ENCODE measurements at places on chromosomes 11 and 22. TPM values are rescaled to one million over a fixed set of nuclear protein-coding genes. Genes with fewer than 3 reads are reported as not detected.
A peak's percentile ranks its signal among the peaks of the same experiment; 100 is the strongest.

- no peak for DNase-seq
Observed at GRCh38 chr11:120007144-120007543, 130.8 kb downstream of the TRIM29 start.

DNA sequence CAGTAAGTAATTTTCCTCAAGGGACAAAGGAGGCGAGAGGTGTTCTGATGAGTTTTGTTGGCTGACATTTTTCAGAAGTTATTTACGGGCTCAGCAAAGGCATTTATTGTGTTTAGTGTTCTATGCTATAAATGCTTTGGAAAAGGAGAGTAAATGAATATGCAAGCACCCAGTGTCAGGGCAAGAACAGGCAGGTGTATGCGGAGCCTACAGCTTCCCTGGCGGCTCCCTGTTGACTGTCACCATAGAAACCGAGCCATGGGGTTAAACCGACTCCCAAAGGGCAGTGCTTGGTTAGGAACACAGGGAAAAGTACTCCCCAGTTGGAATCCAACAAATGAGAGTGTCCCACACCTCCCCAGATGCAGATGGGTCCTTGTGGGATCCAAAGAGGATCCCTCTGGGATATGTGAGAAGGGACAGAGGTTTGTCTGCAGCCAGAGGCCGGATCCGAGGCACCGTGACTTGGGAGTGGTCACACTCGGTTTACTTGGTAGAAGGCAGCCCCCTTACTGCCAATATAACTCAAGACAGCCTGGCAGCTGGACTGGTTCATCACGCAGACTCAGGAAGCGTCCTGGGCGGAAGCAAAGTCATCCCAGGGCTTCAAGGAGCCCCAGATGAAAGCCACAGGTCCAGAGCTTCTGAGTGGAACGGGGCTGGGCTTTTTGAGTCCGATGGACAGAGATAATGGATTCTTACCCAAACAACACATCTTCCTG is 329.7 kb downstream of the CTTN start:
- no peak for DNase-seq

- no peak for DNase-seq
Observed at GRCh38 chr11:66464916-66465315, 1.8 kb upstream of the PELI3 start.

DNA sequence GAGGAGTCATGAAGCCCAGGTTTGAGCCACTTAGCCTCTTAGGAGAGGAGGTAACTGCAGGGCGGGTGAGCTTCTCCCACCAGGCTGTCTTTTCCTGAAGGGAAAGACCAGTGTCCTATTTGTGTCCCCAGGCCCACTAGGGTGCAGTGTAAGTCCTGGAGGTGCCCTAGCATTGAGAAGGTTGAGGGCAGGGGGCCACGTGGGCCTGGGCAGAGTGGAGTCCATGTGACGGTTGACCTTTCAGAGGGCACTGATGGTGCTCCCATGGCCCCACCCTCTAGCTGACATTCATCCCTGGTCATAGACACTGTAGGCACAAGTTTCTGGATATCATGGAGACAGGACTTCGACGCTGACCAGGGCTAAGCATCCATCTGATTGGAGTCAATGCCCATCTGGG is 44.1 kb upstream of the TP53I11 start:
- no peak for DNase-seq

DNA sequence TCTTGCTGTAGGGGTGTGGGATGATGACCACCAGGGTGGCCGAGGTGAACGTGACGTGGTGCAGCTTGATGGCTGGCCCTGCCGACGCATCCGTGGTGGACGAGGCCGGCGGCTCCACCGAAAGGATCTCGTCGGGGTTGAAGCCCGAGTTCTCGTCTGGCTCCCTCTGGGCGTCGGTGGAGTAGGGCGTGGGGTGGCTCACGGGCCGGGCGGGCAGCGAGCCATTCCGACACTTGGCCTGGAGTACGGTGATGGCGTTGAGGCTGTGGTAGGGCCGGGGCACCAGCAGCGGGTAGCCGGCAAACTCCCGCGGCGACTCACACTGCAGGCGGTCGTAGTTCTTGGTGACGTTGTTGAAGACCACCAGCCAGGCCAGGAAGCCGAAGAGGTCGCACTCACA is 52.7 kb downstream of the ELFN2 start:
- DNase-seq, result no peak

- DNase-seq, result no peak
Observed at GRCh38 chr22:46794067-46794466, 31.6 kb downstream of the TBC1D22A start.

GRCh38 chr11:110762590-110762989 is 50.4 kb upstream of the ARHGAP20 start:
- peak; percentile 30 for DNase-seq

GRCh38 chr11:17244046-17244445 is 32.5 kb upstream of the NUCB2 start:
- DNase-seq, result no peak

DNA sequence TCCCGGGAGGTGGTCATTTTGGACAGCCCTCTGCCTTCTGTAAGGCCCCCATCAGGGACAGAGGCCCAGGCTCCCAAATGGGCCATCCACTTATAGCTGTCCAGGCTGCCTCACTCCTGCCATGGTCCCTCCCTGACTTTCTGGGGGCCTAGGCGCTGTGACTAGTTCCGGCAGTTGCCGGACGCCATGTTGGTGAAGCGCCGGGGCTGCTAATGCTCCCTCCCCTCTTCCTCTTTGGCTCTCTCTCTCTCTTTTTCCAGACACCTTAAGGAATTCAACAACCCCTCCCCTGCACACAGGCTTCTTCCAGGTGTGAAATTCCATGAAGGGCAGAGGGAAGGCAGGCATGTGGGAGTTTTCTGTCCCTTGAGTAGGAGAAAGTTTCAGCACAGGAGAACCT is 445.6 kb downstream of the SOX6 start:
- DNase-seq, result no peak

DNA sequence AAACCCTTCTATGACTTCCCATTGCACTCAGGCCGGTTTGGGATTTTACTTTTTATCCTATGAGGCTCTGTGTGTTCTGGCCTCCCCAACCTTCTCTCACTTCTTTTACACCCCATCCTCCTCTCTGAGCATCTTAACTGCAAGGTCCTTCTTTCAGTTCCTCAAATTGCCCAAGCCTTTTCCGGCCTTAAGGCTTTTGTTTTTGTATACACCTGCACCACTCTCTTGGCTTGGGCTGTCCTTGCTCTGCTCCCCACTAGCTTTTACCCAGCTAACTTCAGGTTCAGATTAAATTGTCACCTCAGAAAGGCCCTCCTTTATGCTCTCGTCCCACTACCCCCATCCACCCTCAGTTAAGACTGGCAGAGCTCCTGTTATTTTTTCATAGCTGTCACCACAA is 55.5 kb downstream of the FAM83F start:
- DNase-seq, result no peak

DNA sequence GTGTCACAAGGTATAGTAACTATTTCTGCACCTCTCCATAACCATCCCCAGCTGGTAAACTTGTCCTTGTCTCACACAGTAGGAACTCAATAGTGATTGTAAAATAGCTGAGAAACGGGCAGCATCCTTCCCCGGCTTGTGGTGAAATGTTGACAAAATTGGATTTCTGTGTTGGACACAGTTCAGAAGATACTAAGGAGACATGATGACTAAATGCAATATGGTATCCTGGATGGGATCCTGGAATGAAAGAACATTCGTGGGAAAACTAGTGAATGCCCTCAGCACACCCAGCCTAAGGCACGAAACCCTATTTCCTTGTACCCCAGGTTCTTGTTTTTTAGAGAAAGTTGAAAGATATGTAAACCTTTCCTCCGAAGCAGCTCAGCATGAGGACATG is 18.8 kb upstream of the OPCML start:
- no peak for DNase-seq

GRCh38 chr11:76124905-76125770 is 81.2 kb downstream of the WNT11 start:
- no peak for DNase-seq

DNA sequence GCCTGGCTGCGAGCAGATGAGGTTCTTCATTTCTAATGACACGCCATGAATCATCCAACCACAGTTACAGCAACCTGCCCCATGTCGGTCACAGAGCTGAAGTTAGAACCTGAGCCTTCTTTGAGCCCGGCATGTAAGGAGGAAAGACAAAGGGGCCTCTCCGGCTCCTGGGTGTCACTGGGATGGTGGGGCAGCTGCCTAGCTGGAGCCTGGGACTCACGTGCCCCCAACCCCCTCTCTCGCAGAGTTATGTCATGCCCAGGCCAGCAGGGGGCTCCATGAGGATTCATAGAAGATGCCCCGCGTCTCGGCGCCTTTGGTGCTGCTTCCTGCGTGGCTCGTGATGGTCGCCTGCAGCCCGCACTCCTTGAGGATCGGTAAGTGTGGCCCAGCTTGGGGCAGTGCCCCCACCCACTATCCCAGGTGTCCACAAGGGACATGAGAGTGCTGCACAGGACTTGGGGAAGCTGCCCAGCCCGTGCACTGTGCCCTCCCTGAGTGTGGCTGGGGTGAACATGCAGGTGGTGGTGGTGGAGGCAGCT is 148.5 kb downstream of the GRIK4 start:
- no peak for DNase-seq

DNA sequence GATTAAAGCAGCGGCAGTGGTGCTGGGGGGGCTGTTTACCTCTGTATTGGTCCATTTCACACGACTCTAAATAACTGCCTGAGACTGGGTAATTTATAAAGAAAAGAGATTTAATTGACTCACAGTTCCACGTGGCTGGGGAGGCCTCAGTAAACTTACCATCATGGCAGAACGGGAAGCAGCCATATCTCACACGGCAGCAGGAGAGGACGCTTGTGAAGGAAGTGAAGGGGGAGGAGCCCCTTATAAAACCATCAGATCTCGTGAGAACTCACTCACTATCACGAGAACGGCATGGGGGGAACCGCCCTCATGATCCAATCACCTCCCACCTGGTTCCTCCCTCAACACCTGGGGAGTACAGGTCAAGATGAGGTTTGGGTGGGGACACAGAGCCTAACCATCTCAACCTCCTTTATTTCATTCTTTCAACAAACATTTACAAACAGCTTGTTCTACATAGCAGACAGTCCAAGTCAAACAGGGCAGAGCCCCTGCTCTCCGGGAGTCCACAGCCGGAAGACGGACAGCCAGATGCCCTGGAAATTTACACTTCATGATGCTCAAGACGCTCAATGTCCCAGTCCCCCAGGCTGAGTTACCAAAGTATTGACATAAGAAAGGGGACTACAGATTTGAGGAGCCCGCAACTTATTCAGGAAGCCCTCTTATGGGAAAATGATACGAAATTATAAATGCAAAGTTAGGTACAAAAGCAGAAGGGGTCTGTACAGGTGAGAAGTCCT is 26.3 kb upstream of the HMGXB4 start:
- no peak for DNase-seq

- DNase-seq, result peak; percentile 82
Observed at GRCh38 chr11:117144477-117145392, 648 bp downstream of the PAFAH1B2 start.

GRCh38 chr11:61075891-61076290 is 26.4 kb upstream of the CD5 start:
- DNase-seq, result peak; percentile 72

- DNase-seq, result no peak
Observed at GRCh38 chr11:1624621-1625020, 2.7 kb upstream of the KRTAP5-4 start.

GRCh38 chr22:18057568-18058209 is 20.1 kb upstream of the PEX26 start:
- peak; percentile 100 for DNase-seq

- no peak for DNase-seq
Observed at GRCh38 chr22:44263547-44263946, 49.2 kb downstream of the SHISAL1 start.

- DNase-seq, result no peak
Observed at GRCh38 chr11:45500451-45500850, 165.0 kb downstream of the CHST1 start.

- DNase-seq, result no peak
Observed at GRCh38 chr11:79352349-79352703, 88.5 kb downstream of the TENM4 start.

DNA sequence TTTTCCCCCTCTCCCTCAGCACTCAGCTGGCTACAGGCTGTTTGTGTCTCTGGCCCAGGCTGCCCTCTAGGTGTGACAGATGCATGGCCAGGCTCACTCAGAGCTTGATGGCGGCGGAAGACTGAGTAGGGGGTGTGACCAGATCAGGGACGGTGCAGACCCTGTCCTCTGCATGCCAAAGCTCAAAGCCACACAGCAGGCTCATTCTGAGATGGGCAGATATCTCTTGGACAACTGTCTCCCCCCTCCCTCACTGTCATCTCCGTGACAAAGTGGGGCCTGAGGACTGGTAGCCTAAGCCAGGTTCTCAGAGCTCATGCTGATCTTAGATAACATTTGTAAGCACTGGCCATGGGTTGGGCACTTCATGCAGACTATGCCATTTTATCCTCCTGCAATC is 231.3 kb downstream of the DSCAML1 start:
- no peak for DNase-seq

GRCh38 chr22:17266251-17266971 is 47.2 kb upstream of the ADA2 start:
- DNase-seq, result no peak

DNA sequence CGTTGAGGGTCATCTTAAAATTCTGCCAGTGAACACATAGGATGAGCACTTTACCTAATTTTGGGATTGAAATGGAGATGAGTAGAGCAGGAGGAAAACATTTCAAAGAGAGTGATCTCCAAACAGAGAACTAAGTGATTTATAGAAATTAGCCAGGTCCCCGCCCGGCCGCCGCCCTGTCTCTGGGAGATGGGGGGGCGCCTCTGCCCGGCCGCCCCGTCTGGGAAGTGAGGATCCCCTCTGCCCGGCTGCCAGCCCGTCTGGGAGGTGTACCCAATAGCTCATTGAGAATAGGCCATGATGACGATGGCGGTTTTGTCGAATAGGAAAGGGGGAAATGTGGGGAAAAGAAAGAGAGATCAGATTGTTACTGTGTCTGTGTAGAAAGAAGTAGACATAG is 276.7 kb upstream of the C11orf87 start:
- DNase-seq, result no peak

Gene GNAZ
- 1.3 TPM for total RNA-seq

Gene OR51B5
- not detected for total RNA-seq

Gene OMP
- 1.1 TPM for total RNA-seq

Gene GLYATL2
- total RNA-seq, result 3.3 TPM

Gene OR52B6
- not detected for total RNA-seq

Gene NLRP14
- total RNA-seq, result not detected

Gene HEPHL1
- not detected for total RNA-seq

All from fibroblast of the aortic adventitia (primary cell).